Activated CD4-positive, alpha-beta T cell treated with anti-CD3 and anti-CD28 coated beads, Interleukin-2, Interleukin-4, amounts not matched to agents 100 ng/mL and 50 ng/mL, durations not matched to agents 16 hours and 8 hours (primary cell): ENCODE measurements at places on chromosomes 13 and 19.

- DNase-seq, result no peak
These were observed 14.9 kb downstream of the PLEKHA4 start for GRCh38 chr19:48853483-48853882.

- no peak for DNase-seq
These were observed 13.0 kb upstream of the ALOX5AP start for GRCh38 chr13:30722361-30722760.

- no peak for DNase-seq
These were observed 95.9 kb upstream of the ZNF536 start for GRCh38 chr19:30276011-30276882.

DNA sequence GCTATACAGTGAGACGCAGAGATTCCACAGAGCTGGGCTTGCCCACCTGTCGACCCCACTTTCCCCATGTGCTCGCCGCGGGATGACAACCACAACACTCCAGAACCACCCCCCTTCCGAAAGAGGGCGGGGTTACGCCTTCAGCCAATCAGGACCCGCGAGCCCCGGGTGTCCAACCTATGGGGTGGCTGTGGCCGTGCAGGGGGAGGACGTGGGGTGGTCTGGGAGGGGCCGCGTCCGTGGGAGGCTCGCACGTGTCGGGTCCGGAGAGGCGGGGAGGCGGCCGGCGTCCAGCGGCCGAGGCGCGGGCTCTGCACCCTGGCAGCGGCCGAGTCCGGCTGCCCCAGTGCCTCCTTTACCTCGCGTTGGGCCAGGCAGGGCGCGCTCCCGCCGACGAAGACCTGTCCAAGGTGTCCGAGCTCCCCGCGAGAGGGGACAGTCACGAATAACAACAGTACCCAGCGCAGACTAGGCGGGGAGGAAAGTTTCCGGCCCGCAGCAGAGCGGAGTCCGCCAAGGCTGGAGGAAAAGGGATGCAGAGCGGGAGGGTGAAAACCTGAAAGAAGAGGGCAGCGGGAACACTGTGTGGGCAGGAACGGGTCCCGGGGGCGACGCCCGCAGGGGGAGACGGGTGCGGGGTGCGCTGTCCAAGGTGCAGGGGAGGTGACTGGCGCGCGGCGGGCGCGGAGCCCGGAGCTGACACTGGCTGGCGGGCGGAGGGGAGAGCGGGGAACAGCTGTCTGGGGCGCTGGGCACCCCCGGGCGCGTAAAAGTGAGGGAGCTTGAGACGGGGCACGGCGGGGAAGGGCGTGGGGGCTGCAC is 911 bp downstream of the ENOX1 start:
- no peak for DNase-seq
